Right renal pelvis (tissue), 4 donors: ENCODE measurements at places on chromosomes 16 and 17. TPM values are rescaled to one million over a fixed set of nuclear protein-coding genes. Genes with fewer than 3 reads are reported as not detected.

Gene C16orf95
- polyA plus RNA-seq, result 1.9 TPM

Gene LGALS9C
- polyA plus RNA-seq, result not detected

Gene CPHXL2
- not detected for polyA plus RNA-seq

Gene SGCA
- polyA plus RNA-seq, result 0.96 TPM

Gene CLEC19A
- polyA plus RNA-seq, result not detected

Gene SRP68
- 102 TPM for polyA plus RNA-seq

Gene NAA60
- 63.3 TPM for polyA plus RNA-seq

Gene DOC2B
- polyA plus RNA-seq, result 70.0 TPM

GRCh38 chr17:37608351-37609169 is 658 bp downstream of the SYNRG start:
- DNase-seq, result peak; percentile 60

DNA sequence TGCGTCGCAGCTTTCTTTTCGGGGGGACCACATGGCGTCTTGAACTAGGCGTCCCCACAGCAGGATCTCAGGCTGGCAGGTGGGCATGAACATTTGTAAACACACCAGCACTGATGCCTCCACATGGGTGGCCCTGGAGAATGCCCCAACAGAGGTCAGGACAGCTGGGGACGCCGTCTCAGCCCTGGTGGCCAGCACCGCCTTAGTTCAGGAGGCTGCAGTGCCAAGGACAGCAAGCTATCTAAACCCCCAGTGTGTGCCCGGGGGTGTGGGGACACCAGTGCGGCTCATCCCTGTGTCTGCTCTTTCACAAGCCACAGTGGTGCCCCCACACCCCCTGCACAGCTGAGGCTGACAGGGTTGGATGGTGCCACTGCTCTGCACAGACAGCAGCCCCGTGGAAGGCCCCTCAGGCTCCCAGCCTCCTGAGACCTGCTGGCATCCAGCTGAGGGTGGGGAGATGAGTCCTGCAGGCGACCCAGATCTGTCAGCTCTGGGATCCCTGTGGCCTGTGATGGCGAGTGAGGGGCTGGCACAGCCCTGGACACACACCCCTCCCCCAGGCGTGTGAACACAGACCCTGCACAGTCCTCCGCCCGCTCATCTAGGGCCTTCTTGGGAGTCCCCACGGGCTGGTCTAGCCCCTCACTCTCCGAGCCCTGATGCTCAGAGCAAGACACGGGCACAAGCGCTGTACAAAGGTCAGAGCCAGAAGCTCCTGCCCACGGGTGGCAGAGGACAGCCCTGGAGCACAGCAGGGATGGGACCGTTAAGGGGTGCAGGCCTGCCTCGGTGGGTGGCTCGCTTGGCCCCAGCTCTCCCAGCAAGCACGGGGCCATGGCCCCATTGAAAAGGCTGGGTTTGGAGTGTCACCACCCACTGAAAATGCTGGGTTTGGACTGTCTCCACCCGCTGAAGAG is 10.7 kb downstream of the FSCN2 start:
- DNase-seq, result no peak

DNA sequence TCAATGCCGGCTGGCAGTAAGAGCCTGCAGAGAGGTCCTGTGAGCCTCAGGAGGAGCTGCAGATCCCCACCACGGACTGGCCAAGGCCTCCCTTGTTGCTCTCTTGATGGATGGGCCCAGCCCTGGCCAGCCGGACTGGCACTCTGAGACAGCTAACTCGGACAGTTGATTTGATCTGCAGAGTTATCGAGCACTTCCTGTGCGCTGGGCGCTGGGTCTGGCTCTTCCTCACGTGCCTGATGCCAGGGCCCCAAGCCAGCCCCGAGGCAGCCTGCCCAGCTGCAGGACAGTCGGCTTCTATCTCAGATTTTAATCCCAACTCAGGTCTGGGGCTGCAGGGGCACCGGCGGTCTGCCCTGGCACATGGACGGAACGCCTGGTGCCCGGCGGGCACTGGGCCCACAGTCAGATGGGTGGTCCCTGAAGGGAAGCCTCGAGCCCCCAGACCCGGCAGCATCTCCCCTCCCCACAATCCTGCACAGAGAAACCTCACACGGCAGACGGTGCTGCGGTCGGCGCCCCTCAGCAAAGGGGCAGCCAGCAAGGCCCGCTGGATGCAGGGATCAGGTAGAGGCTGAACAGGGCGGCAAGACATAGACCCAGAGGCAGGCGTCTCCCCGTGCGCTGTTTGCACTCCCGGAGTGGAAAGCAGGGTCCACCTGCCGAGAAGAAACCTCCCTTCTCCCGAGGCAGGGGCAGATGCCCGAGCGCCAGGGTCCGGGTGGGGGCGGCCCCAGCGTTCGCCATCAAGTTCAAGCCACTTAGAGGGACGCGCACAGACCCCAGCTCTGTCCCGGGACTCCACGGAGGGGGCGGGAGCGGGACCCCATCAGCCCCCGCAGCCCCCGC is 34.0 kb downstream of the TIMM22 start:
- no peak for DNase-seq

- no peak for DNase-seq
Measured at GRCh38 chr17:17027442-17028058, 14.7 kb upstream of the MPRIP start.

DNA sequence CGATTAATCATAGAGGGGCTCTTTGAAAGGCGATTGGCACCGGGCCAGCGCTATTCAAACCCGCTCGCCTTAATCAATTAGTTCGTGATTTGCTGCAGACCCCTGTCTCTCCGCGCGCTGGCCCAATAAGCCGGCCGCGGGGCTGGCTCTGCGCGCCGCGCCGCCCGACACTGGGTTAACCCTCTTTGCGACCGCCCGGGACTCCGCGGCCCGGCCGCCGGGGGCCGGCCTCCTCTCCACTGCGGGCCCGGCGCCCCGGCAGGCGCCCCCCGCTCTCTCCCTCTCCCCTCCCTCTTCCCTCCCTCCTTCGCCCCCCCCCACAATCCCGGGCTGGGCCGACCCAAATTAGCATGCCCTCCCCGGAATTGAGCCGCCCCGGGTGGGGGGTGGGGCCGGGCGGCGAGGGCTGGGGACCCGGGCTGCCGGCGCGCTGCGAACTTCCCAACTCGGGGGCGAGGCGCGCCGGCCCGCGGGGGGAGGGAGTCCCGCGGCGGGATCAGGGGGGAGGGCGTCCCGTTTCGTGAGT is 428 bp upstream of the SALL1 start:
- DNase-seq, result peak; percentile 81

DNA sequence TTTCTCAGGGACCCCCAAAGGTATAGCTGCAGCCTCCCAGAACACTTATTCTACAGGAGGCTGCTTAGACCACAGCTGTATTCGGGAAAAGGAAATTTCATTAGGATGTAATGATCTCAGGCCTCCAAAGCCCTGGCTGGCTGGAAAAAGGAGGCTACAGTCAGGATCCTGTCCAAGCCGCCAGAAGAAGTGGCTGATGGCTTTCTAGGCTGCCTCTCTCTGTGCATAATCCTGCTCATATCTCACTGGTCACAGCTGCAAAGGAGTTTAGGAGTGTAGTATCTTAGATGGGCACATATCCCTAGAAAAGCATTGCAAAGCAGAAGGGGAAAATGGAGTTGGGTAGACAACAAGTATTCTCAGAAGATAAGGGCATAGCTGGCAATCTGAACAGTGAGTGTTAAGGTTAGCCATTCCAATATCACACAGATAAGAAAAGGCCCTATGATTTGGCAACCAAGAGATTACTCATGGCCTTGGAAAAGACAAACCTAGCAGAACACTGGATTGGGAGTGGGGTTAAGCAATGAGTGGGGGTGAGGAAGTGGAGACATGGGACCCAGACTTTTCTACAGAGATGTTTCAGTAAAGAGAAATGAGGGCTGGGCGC is 26.0 kb upstream of the PRKCA start:
- DNase-seq, result no peak

DNA sequence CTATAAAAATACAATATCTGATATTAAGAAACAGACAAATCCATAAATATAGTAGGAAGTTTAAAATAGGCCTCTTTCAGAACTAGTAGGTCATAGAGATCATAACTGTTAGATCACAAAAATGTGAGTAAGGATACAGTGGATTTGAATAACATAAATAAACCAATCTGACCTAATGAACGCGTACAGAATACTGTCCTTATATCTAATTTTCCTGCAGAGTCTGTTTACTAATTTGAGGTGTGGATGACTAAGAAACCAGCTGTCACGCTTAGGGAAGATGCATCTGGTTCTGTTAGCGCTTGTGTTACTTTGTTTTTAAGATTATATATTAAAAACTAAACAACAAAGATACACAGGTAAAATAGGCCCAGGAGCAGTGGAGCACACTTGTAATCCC is 14.8 kb downstream of the CPD start:
- DNase-seq, result no peak

- no peak for DNase-seq
Measured at GRCh38 chr17:78679495-78680395, 102.3 kb downstream of the CYTH1 start.

- no peak for DNase-seq
Measured at GRCh38 chr17:81031566-81032550, 3.1 kb upstream of the BAIAP2 start.

DNA sequence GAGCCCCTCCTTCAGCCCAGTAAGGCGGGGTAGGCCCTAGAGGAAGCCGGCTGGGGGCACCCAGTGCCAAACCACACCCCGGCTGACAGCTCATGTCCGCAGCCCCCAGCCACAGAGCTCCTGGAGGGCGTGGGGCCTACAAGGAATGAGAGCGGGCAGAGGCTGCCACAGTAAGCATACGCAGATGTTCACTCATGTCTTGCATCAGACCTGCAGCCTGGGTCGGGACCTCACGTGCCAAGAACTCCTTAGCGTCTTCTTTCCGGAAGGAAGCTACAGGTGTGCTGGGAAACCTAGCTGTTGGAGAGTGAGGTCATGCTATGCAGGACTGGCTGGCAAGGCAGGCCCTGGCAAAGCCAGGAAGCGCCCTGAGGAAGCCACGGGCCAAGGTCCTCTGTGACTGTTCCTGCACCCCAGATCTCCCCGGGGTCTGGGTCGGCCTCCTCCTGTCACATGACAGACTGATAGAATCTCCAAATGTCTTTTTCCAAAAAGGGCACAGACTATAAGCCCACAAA is 1.6 kb downstream of the ZNF598 start:
- no peak for DNase-seq

GRCh38 chr16:35552763-35553162 is 2093.4 kb downstream of the TP53TG3F start:
- no peak for DNase-seq

GRCh38 chr17:50087246-50087911 is 7.8 kb upstream of the PDK2 start:
- peak; percentile 54 for DNase-seq

GRCh38 chr17:8629371-8630226 is 926 bp downstream of the MYH10 start:
- DNase-seq, result peak; percentile 31

- no peak for DNase-seq
Measured at GRCh38 chr17:29584452-29585079, 4.9 kb downstream of the GIT1 start.

DNA sequence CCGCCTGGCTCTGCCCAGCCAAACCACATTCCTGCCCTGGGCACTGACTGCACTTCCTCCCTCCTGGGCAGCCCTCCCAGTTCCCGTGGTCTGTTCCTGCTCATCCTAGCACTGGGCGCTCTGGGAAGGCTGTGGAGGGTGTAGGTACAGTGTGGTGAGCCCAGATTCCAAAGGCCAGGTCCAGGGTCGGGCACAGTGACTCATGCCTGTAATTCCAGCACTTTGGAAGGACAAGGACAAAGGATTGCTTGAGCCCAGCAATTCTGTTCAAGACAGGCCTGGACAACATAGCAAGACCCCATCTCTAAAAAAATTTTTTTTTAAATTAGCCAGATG is 30.6 kb downstream of the C16orf74 start:
- no peak for DNase-seq

DNA sequence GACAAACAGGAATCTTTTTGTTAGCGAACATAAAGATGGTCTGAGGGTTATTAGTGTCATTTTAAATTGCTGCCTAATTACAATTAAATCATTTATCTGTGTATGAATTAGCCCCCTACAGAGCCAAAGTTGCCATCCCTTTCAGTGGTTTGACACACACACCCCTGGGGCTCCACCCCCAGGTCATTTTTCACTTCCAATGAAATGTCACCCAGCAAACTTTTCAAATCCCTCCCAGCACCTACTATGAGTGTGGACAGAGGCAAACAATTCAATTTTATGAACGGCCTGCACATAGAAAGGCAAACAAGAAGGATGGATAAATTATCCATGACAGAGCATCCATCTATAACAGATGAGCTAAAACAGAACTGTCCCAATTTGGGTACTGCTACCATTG is 2.4 kb downstream of the MYH10 start:
- DNase-seq, result no peak
